ENCODE measurements at places on chromosomes 6 and 20.

DNA sequence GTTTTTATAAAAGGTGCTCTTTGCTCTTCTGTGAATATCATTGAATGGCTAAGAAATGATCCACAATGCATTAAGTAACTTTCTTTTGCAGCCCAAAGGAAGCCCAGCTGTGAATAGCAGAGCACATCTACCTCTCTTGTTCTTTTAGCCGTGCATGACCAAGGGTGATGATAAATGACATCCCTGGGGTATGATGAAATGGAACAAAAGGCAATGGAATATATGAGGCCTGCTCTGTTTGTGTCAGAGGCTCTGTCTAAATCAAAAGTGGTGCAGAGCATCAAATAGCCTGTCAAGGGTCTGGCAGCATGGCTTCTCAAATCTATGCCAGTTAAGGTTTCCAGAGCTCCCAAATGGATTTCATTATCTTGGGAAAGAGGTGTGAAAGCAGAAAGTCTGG lies 362.6 kb upstream of the RNF217 start:
- DNase-seq, result no peak

- DNase-seq, result peak; percentile 18
Measured at GRCh38 chr6:81002126-81002525, 750.4 kb downstream of the TENT5A start.

- DNase-seq, result no peak
Measured at GRCh38 chr6:160756871-160757270, 54.8 kb downstream of the PLG start.

GRCh38 chr20:38764567-38765318 lies 16.5 kb downstream of the ACTR5 start:
- DNase-seq, result peak; percentile 85

DNA sequence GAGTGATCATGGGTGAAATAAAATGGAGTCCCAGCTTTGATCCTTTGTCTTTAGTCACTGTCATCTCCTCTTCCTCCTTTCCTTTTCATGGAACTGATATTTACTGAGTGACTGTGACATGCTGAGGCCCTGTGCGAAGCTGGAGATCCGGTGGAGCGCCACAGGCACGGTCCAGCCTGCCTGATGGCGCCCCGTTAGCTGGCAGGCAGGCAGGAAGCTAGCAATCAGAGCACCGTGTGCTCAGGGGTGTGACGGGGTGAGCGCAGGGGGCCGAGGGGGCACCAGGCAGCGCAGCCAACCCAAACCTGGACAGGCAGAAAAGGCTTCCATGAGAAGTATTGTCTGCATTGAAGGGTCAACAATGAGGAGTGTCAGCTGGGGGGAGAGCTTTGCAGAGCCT lies 100.2 kb upstream of the AKAP12 start:
- no peak for DNase-seq

- peak; percentile 89 for DNase-seq
Measured at GRCh38 chr6:28269492-28269891, 2.5 kb downstream of the ZSCAN26 start.

DNA sequence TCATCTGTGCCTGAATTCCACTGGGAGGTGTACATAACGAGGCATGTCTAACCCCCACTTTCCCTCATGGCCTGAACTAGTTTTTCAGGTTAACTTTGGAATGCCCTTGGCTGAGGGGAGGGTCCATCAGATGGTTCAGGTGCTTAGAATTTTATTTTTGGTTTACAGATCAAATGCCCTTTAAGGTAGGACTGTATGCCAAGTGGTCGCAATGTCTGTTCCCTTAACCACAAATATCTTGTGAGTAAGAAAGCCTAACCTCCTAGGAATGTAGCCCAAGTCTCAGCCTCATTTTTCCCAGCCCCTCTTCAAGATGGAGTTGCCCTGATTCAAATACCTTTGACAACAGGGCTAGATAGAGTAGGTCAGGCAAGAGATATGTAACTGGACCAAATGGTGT lies 78.4 kb downstream of the RNASET2 start:
- DNase-seq, result no peak

DNA sequence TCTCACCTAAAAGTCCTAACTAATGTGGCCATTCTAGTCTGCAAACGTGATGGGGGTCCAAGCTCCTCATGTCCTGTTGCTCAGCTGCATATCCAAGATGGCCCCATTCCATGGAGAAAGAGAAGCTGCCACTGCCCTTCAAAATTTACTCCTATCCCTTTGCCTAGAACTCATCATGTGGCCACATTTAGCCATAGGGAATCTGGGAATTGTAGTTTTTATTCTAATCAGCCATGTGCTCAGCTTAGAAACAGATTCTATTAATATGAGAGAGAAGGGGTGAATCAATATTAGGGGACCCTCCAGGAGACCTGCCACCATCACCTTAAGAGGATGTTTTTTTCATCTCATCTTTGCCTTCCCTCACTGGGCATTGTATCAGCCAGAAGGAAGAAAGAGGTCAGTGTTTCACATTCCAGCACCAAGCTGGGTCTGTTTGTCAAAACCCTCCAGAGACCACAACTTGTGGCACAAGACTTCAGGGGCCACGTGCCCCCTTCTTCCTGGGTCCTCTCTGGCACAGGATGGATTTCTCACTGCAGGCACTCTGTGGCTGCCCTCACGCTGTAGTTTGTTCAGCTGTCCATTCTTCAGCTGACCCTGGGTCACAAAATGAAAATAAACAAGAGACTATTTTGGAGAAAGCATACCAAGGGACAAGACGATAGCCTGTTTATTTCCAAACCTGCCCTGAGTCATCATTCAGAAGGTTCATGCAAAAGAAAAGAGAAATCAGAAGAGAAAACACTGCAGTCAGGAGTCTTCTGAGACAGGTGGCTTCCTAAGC lies 172.0 kb downstream of the EYA2 start:
- peak; percentile 42 for DNase-seq

- no peak for DNase-seq
Measured at GRCh38 chr20:18195931-18196330, 58.3 kb downstream of the KAT14 start.

DNA sequence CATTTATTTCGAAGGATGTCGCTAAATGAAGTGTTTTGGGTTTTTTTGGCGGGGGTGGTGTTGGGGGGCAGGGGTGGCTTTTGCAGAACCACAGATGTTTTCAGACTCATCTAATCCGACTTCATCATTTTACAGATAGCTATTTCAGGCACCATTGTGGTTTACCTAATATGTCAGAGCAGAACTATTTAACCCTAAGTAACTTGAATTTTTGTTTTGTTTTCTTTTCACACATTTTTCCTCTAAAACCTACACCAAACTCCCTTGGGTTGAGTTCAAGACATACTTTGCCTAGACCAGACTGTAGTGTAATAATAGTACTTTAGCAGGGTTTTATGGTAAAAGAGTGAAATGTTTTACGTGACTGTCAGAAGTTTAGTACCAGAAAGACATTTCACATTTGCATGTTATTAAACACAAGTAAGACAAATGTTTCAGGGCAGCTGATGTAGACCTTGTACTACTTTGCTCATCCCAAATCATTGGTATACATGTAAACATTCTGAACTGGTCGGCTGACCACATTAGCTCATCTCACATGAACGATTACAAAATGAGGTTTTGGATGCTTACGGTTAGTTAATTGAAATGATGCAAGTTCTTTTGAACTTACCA lies 37.7 kb downstream of the MAP3K4 start:
- peak; percentile 93 for DNase-seq

DNA sequence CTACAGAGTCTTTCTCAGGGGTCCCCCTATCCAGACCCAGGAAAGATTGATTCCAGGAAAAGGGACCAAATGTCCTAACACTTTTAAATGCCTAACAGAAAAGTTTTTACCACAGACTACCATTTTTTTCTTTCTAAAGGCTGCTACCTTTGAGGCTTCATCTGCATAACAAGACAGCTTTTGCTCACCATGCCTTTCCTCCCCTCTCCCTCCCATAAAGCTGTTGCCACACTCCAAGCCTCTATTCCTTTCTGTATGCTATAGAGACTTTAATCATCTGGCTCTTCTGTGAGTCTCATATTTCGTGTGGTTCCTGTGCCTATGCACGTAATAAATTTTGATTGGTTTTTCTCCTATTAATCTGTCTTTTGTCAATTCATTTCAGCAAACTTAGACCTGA lies 26.0 kb upstream of the LIN28B start:
- no peak for DNase-seq

GRCh38 chr6:88705601-88706000 lies 257.8 kb downstream of the RNGTT start:
- DNase-seq, result no peak

- DNase-seq, result no peak
Measured at GRCh38 chr20:45432294-45432693, 16.4 kb downstream of the PIGT start.

- DNase-seq, result peak; percentile 65
Measured at GRCh38 chr6:127516662-127517273, 2.4 kb downstream of the MTCL3 start.

- DNase-seq, result no peak
Measured at GRCh38 chr20:49590163-49591017, 22.5 kb upstream of the PTGIS start.

- DNase-seq, result no peak
Measured at GRCh38 chr6:36980876-36981619, 4.9 kb downstream of the MTCH1 start.

DNA sequence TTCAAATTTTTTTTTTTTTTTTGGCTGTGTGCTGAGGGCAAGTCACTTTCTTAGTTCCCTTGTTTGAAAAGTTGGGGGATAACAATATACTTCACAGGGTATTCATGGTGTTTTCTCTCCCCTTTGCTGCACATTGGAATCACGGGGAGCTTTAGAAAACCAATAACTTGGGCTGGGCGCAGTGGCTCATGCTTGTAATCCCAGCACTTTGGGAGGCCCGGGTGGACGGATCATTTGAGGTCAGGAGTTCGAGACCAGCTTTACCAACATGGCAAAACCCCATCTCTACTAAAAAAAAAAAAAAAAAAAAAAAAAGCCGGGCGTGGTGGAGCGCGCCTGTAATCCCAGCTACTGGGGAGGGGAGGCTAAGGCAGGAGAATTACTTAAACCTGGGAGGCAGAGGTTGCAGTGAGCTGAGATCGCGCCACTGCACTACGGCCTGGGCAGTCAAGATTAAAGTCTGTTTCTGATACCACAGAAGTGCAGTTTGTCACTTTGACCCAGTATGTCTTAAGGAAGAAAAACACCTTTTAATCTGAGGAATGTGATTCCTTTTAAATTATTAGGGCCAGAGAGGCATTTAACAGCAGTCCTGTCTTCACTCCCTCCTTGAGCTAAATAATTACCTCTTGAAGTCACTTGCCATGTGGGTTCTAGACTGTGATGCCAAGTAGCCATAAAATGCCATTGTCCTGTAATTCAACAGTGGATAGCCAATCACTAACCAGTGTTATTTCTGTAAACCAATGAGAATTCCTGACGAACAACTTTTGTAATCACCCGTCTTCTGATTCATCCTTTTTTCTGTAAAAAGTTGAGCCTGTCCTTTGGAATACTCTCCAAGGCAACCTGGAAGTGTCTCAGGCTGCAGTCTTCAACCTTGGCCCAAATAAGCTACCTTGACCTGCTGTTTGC lies 16.1 kb downstream of the SRSF3 start:
- DNase-seq, result no peak

DNA sequence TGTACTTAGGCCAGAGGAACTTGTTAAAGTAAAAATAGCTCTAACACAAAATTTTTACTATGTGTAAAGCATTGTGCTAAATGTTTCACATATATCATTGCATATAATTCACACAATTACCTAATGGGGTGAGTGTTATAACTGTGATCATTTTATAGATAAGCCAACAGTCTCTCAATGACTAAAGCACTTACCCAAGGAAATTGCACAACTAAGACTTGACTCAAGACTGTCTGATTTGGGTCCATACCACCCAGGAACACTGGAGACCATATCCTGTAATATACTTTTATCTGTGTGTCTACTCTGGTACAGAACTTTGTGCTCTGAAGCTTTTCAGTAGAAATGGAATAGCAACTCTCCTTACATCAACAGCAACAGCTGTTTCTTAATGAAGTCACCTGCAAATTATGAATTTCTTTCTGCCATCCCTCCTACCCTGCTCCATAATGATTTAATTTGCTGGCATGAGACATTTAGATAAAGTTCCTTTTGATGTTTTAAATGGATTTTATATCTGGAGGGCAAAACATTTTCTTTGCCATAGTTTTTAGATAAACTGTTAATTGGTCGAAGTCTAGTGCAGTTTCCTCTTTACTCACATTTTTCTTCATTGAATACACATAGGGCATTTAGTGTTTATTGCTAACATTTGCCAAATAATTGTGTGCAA lies 47.5 kb downstream of the TSPYL4 start:
- peak; percentile 59 for DNase-seq

DNA sequence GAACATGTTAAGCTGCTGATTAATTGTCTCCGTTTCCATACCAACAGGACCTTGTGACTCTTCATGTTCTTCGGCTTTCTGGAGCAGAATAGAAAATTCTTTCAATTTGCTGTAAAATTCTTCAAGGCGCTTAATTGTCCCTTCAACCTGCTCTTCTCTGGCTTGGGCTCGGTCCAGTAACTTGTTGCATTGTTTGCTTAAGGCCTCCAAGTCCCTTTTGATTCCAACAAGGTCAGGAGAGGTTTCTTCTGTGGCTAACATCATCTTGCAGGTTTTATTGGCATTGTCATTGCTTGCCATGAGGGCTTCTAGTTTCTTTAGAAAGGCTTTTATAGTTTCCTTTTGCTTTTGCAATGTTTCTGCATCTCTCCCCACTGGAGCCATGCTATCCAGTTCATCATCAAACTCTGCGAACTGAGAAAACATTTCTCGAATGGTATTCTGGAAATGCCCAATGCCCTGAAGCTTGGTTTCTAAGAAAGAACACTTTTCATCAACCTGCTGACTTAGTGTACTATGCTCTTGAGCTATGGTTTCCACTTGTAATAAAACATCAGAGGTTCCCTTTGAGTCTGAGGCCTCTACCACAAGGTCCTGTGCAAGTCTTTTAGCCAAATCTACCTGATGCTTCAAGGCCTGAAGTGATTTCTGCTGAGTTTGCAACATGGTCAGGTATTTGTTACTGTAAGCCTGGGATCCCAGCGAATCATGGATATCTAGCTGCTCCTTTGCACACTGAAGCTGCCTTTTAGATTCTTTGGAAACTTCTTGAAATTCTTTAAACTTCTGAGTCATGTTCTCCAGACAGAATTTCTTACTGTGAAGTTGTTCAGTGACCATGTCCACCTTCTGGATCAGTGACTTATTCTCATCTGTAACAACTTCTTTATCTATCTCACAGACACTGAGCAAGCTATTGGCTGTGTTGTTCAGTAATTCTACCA lies 90.2 kb downstream of the DST start:
- peak; percentile 80 for DNase-seq

DNA sequence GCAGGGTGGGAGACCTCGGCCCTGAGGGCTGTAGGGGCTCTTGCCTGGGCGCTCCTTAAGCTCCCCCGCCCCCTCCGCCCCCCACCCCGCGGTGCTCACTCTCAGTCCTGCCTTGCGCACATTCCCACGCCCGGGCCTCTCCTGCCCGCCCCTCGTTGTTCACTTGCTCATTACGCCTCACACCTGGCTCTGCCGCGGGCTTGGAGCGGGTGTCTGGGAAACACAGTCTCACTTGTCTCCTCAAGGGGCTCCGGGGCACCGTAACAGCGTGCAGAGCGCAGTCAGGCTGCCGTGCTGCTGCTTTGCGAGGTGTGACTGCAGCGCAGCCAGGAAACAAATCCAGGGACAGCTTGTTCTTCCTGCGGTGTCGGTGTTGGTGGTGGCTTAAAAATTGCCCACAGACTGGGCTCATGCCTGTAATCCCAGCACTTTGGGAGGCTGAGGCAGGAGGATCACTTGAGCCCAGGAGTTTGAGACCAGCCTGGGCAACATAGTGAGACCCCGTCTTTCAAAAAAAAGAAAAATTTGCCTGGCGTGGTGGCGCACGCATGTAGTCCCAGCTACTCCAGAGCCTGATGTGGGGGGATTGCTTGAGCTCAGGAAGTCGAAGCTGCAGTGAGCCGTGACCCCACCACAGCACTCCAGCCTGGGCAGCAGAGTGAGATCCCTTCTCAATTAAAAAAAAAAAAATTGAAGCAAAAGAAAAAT lies 4.6 kb downstream of the NPBWR2 start:
- no peak for DNase-seq
